ENCODE measurements at places on chromosomes 6 and 20. TPM values are rescaled to one million over a fixed set of nuclear protein-coding genes. Genes with fewer than 3 reads are reported as not detected.

The POLH gene
- 11.3 TPM for total RNA-seq

DNA sequence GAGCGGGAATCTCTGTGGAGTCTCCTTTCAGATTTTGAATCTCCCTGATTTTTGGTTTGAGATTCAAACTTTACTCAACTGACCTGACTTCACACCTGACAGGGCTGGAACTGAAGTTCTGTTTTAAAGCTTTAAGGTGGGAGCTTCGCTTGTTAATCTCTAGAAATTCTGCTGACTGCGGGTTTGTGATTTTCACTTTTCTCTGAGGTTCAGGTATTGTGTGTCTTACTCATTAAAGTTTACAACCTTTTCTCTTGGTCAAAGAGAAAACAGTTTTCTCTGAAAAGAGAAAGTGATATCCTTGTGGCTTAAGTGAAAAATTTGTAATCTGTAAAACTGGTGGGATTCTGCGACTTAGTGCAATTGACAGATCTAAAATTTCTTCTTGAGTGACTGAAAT lies 20.7 kb upstream of the IGF2R start:
- DNase-seq = no peak

DNA sequence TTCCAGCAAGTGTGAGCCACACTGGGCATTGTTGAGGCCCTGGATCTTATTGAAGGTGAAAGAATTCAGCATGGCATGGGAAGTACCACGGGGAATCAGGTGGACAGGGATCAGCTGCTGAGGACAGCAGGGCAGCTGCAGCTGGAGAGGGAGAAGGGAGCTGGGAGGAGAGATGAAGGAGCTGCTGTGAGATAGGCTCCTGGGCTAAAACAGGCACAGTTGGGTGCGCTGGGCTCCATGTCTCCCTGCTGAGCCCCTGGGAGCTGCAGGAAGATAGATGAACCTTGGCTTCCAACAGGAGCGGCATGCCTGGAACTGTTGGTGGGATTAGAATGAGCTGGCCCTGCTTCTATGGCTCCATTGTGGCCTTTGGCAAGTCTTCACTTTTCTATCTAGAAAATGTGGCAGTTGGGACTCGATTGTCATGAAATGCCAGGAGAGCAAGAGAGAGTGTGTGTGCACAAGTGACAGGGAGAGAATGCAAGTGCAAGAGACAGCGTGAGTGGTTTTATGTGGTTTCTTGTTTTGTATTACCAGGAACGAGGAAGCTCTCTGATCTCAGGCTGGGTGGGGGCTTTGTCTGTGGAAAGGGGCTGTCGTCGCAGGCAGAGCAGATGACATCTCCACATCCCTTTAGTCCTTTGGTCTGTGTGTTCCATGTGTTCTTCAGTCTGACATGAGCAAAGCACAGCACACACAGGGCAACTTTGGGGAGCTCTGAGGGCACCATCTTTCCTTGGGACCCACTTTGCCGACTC lies 20.4 kb downstream of the SNPH start:
- no peak for DNase-seq

GRCh38 chr6:15474196-15474595 lies 188.6 kb downstream of the DTNBP1 start:
- DNase-seq = no peak

The ZNF831 gene
- 0.61 TPM for total RNA-seq

DNA sequence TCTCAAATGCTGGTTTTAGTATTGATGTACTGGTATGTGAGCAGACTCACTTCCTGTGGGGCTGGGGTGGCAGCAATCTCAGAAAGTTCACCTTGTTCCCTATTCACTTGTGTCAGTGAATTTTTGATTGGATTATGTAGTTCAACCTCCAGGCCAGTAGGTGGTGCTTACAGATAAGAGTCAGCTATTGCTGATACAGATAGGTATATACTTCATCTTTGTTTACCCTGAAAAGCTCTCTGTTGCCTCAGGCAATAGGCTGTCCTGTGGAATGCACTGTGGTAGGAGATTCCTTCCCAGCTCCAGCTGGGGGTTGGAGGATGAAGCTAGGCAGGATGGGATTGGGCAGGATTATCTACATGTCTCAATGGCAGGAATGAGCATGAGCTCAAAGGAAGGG lies 851.2 kb upstream of the EYS start:
- DNase-seq = no peak

DNA sequence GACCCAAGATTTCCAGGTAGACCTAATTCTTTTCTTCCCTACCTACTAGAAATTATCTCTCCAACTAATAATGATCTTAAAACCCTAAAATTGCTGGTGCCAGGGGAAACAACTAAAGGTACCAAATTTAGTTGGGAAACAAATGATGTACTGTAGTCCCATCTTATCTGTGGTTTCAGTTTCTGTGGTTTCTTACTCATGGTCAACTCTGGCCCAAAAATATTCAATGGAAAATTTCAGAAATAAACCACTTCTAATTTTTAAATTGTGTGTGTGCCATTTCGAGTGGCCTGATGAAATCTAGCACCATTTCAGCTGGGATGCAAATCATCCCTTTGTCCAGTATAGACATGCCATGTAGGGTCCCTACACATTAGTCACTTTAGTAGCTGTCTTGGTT lies 475.2 kb upstream of the EPHA7 start:
- DNase-seq = no peak

Data from left colon (tissue), 2 donors.